ENCODE measurements at places on chromosomes 1 and 21. TPM values are rescaled to one million over a fixed set of nuclear protein-coding genes. Genes with fewer than 3 reads are reported as not detected.

DNA sequence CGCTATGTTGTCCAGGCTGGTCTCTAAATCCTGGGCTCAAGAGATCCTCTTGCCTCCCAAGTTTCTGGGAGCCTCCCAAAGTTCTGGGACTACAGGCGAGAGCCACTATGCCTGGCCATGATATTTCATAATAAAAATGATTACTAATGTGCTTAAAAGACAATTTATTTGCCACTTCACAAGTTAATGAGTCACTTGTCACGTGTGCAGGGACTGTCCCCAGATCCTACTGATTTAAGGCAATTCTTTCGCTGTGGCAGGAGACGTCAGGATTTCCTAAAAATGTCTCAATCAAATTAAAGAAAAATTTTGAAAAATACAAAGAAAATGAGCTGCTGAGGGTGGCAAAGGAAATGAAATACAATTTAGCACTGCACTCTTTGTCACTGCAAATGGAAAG, 43.5 kb downstream of the B3GALNT2 start:
- no peaks in the 10 kb centered on the region for H3K27me3 ChIP-seq
- H3K4me1 ChIP-seq = peaks cover 3% of the 10 kb centered on the region
- H3K36me3 ChIP-seq = peaks cover 21% of the 10 kb centered on the region
- H3K4me3 ChIP-seq = no peak overlapping the region

- H3K4me3 ChIP-seq = no peak overlapping the region
- H3K4me1 ChIP-seq = peaks cover 24% of the 10 kb centered on the region
- no peaks in the 10 kb centered on the region for H3K27me3 ChIP-seq
- peak overlapping the region; percentile 70 for H3K27ac ChIP-seq
- DNase-seq = no peak
- peaks cover 48% of the 10 kb centered on the region for H3K36me3 ChIP-seq
Measured at GRCh38 chr1:23069675-23070074, 50.4 kb downstream of the KDM1A start.

DNA sequence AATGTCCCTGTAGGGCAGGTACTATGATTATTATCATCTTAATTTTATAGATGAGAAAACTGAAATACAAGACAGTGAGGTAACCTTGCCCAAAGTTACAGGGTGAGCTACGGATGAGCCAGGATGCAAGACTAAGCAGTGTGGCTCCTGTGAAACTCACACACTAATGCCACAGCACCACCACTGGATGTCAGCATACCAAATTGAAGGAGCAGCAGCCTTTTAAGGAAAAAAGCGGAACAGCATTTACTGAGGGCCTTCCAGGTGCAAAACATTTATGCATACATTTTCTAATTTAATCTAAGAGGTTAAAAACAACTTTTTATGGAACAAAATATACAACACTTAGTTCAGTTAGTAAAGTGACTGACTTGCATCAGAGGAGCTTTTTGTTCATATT, 41.7 kb downstream of the SEC16B start:
- peaks cover 15% of the 10 kb centered on the region for H3K4me1 ChIP-seq
- no peaks in the 10 kb centered on the region for H3K27me3 ChIP-seq
- peaks cover 2% of the 10 kb centered on the region for H3K36me3 ChIP-seq
- DNase-seq = no peak
- no peak overlapping the region for H3K4me3 ChIP-seq

- H3K4me3 ChIP-seq = peak overlapping the region; percentile 47
- no peaks in the 10 kb centered on the region for H3K27me3 ChIP-seq
- H3K36me3 ChIP-seq = peaks cover 9% of the 10 kb centered on the region
- H3K27ac ChIP-seq = peak overlapping the region; percentile 72
Measured at GRCh38 chr1:44786138-44786840, 1.7 kb downstream of the BEST4 start.

GRCh38 chr1:116874733-116875249, 34.9 kb upstream of the PTGFRN start:
- no peak for DNase-seq
- H3K27me3 ChIP-seq = peaks cover 13% of the 10 kb centered on the region
- peaks cover 6% of the 10 kb centered on the region for H3K4me1 ChIP-seq
- no peaks in the 10 kb centered on the region for H3K36me3 ChIP-seq
- H3K4me3 ChIP-seq = no peak overlapping the region

DNA sequence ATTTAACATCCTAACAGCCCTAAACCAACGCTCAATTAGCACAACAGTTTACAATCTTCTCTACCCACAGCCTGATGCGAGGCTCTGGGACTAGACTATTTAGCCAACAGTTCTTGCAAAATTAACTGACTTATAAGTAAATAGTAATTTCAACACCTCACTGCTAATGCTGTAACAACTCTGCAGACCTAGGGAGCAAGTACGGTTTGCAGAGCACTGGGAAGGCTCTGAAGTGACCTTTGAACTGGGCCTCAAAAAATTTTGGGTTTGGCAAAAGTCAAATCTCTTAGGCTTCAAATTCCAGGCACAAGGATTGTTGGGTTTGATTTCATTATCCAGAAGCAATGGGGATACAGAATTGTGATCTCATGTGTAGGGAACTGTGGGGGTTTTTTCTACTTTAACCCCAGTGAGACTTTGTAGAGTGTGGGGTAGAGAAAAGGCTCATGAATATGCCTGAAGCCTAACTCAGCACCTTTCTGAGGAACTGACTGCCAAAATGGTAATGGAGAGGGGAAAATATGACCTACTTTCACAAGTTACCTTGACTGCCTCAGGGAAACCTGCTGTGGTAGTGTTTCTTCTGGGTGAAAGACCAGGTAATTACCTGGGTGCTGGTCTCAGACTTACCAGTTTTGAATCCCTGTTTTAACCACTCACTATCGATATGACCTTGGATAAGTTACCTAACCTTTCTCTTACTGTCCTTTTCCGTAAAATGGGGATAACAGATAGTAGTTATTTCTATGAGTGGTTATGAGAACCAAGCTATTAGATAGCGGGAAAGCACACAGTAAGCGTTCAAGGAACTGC, 889 bp upstream of the TXLNA start:
- H3K27ac ChIP-seq = peak overlapping the region; percentile 98
- no peak for DNase-seq
- H3K4me3 ChIP-seq = peak overlapping the region; percentile 89
- H3K36me3 ChIP-seq = peaks cover 14% of the 10 kb centered on the region
- no peaks in the 10 kb centered on the region for H3K27me3 ChIP-seq
- H3K4me1 ChIP-seq = peaks cover 29% of the 10 kb centered on the region

- no peak for DNase-seq
- H3K36me3 ChIP-seq = peaks cover 30% of the 10 kb centered on the region
- H3K27ac ChIP-seq = peak overlapping the region; percentile 87
- H3K27me3 ChIP-seq = no peaks in the 10 kb centered on the region
- peak overlapping the region; percentile 97 for H3K4me3 ChIP-seq
- peaks cover 76% of the 10 kb centered on the region for H3K4me1 ChIP-seq
Measured at GRCh38 chr1:183807549-183808168, 2.7 kb downstream of the RGL1 start.

DNA sequence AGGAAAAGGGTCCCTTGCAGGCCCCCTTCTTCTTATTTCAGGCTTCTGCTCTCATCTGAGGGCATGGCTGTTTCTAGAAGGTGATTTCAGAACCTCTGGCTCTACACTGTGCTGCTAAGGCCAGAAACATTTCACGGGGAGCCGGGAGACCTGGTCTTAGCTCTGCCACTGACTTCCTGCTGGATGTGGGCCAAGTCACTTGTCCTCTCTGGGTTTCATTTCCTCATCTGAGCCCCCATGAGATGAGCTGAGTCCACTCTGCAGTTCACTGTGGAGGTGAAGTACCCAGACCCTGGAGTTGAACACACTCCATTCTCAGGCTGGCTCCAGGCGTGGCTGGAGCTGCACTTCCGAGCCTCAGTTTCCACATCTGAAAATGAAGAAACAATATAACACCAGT, 2.1 kb downstream of the PADI1 start:
- H3K27me3 ChIP-seq = no peaks in the 10 kb centered on the region
- H3K4me3 ChIP-seq = no peak overlapping the region
- peaks cover 43% of the 10 kb centered on the region for H3K4me1 ChIP-seq
- no peaks in the 10 kb centered on the region for H3K36me3 ChIP-seq

DNA sequence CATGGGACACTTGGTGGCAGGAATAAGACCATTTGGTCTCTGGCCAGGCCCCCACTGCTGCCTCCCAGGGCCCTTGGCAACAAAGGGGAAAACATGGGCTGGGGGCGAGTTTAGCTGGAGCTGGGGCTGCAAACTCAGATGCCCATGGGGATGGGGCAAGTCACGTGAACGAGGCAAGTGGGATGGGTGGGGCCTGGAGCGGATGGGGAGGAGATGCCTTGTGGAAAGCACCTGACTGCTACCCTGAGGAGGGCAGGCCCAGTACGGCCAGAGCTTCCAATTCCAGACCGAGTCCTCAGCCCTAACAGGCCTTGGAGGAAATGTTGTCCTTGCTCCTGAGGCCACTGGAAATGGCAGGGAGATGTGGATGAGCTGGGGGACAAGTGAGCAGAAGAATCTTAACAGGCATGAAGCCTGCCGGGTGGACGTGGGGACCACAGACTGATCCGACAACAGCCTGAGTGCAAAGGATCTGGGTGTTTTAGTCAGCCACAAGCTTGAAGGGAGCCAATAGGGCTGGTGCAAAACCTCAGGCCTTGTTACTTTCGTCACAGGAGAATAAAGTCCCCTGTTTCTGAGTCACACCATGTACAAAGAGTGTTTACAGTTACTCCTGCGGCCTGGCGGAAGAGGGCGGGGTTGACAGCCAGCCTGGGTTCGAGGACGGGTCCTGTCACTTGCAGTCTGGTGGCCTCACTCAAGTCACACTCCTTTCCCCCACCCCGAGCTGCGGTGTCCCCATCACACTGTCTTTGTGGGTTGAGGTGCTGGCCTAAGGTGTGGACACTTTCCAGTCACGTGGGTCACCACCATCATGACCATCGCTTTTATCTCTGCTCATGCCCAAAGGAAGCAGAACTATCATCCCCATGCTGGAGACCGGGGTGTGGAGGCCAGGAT, 19.1 kb downstream of the RUNX3 start:
- H3K27ac ChIP-seq = no peak overlapping the region
- no peaks in the 10 kb centered on the region for H3K36me3 ChIP-seq
- no peak for DNase-seq
- H3K4me3 ChIP-seq = no peak overlapping the region
- no peaks in the 10 kb centered on the region for H3K27me3 ChIP-seq

DNA sequence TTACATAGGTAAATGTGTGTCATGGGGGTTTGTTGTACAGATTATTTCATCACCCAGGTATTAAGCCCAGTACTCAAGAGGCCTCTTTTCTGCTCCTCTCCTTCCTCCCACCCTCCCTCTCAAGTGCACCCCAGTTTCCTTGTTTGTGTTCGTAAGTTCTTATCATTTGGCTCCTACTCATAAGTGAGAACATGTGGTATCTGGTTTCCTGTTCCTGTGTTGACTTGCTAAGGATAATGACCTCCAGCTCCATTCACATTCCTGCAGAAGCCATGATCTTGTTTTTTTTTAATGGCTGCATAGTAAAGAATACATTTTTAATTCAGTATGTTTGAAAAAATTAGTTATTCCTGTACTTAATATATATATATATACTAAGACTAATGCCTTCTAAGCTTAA, 107.7 kb downstream of the CLDN17 start:
- no peak overlapping the region for H3K27ac ChIP-seq
- no peak overlapping the region for H3K4me3 ChIP-seq
- no peaks in the 10 kb centered on the region for H3K27me3 ChIP-seq
- H3K4me1 ChIP-seq = no peaks in the 10 kb centered on the region

DNA sequence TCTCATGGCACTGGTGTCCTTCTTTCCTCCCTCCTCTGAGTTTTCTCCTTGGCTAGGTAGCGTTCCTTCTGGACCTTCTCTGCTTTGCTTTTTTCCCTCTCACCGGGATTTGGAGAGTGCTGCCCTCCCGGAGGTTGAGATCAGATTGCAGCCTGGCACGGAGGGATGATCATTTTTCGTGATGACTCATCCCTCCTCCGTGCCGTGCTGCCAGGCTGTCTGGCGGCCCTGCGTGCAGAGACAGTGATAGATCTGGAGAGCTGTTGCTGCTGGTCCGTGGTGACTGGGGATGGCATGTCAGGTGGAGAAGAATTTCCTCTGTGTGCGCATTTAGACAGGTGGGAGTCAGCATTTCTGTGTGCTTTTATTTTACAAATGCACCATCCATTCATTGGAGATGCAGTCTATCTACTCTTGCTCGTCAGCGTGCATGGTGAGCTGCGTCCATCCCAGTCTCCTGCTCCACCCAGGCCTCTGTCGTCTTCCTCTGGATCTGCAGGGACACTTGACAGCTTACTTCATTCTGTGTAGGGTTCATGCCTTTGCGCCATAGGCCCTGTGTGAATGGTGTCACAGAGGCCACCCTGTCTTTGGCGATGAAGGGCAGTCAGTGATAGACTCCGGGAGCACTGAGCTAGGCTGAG, 104.4 kb downstream of the PCBP3 start:
- peaks cover 18% of the 10 kb centered on the region for H3K4me1 ChIP-seq
- H3K36me3 ChIP-seq = peaks cover 3% of the 10 kb centered on the region
- peaks cover 6% of the 10 kb centered on the region for H3K27me3 ChIP-seq
- H3K4me3 ChIP-seq = no peak overlapping the region

DNA sequence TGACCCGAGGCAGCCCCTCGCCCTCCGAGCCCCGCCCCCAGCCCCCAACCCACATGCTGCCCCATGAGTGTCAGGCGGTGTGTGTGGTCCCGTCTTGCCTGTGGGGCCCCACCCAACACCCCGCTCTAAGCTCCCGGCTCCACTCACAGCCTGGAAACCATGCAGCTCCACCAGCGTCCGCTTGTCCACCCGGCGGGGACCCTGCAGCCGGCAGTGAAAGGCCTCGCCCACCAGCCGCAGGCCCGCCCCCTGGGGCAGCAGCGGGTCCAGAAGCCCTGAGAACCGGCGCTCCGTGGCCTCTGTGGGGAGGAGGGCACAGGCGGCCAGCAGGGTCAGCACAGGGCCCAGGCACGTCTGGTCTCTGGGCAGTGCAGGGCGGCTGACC, 2.7 kb downstream of the C1QTNF12 start:
- no peak for DNase-seq
- no peak overlapping the region for H3K27ac ChIP-seq
- no peaks in the 10 kb centered on the region for H3K27me3 ChIP-seq
- no peak overlapping the region for H3K4me3 ChIP-seq
- no peaks in the 10 kb centered on the region for H3K36me3 ChIP-seq
- peaks cover 11% of the 10 kb centered on the region for H3K4me1 ChIP-seq

- no peak overlapping the region for H3K27ac ChIP-seq
- no peaks in the 10 kb centered on the region for H3K4me1 ChIP-seq
- H3K27me3 ChIP-seq = no peaks in the 10 kb centered on the region
- no peaks in the 10 kb centered on the region for H3K36me3 ChIP-seq
- DNase-seq = no peak
Measured at GRCh38 chr21:23316190-23316589, 2291.1 kb downstream of the MRPL39 start.

DNA sequence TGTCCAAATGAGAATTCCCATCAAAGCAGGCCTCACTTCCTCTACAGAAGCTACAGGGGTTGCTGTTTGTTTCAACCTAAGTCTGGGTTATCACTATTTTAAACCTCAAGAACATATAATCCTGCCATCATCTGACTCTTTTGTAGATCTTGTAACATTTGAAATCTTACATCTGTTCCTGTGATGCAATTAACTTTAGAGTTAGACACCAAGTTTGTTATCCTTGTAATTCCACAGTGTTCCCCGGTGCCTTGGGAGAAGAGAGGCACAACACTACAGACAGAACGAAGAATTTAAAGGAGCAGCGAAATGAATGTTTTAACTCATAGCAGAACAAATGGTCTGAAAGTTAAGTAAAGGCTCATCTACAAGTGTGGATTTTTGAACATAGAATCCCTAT, 116.1 kb downstream of the UCHL5 start:
- H3K36me3 ChIP-seq = no peaks in the 10 kb centered on the region
- peaks cover 2% of the 10 kb centered on the region for H3K27me3 ChIP-seq
- H3K4me1 ChIP-seq = peaks cover 2% of the 10 kb centered on the region

The CHIA gene
- not detected for total RNA-seq

The SYT6 gene
- total RNA-seq = not detected

The TMEM82 gene
- not detected for total RNA-seq

The SRRM1 gene
- total RNA-seq = 110 TPM

The GBP7 gene
- total RNA-seq = not detected

The C1orf116 gene
- total RNA-seq = not detected

The ELAVL4 gene
- total RNA-seq = not detected

The SMIM1 gene
- 1.3 TPM for total RNA-seq

The C1QB gene
- not detected for total RNA-seq

The TOMM40L gene
- total RNA-seq = 10.3 TPM

The ARHGEF16 gene
- total RNA-seq = 3.2 TPM

The CD55 gene
- 2.7 TPM for total RNA-seq

Data from osteocyte (in vitro differentiated cells).